ENCODE measurements at places on chromosomes 3 and 15. TPM values are rescaled to one million over a fixed set of nuclear protein-coding genes. Genes with fewer than 3 reads are reported as not detected.

DNA sequence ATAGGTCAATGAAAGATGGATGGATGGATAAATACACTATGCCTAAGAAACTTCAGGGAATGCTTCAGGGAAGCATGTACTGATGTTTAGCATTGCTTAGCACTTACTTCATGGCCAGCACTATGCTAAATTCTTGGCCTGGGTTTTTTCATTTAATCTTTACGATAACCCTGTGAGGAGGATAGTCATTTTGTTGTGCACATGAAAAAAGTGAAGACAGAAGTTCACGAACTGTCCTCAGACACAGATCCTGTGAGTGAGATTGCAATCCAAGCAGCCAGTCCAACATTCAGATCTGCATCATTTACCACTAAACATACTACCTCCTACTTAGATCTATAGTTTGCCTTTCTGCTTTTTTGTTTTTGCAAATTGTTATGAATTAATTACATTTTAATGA lies 510.8 kb upstream of the AGTR1 start:
- no peak for DNase-seq

- no peak for DNase-seq
These were observed 47.7 kb downstream of the MORC1 start for GRCh38 chr3:109070211-109070610.

GRCh38 chr3:56855856-56856512 lies 54.2 kb upstream of the ARHGEF3 start:
- peak; percentile 36 for DNase-seq

- no peak for DNase-seq
These were observed 264.2 kb downstream of the SI start for GRCh38 chr3:164814106-164814505.

GRCh38 chr3:128001576-128001975 lies 50.7 kb upstream of the SEC61A1 start:
- no peak for DNase-seq

GRCh38 chr3:44999782-45000181 lies 23.7 kb downstream of the EXOSC7 start:
- DNase-seq: no peak

- DNase-seq: no peak
These were observed 72.9 kb downstream of the AKAP13 start for GRCh38 chr15:85453144-85453872.

DNA sequence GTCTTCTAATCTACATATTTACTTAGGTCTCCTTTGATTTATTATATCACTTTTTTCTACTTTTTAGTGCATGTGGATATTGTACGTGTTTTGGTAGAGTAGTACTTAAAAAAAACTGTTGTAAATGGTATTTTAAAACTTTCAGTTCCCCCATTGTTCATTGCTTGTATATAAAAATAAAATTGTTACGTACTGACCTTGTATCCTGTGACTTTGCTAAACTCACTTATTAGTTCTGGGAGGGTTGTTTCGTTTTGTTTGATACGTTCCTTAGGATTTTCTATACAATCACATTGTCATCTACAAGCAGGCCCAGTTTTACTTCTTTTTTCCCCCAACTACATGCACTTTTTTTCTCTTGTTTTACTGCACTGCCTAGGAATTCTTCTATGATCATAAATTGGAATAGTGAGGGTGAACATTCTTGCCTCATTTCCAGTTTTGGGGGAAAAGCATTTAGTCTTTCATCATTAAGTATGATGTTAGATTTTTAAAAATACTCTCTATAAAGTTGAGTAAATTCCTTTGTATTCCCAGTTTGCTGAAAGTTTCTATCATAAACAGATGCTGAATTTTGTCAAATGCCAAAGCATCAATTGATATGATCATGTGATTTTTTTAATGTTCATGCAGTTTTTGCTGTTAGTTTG lies 33.5 kb upstream of the ACKR4 start:
- no peak for DNase-seq

DNA sequence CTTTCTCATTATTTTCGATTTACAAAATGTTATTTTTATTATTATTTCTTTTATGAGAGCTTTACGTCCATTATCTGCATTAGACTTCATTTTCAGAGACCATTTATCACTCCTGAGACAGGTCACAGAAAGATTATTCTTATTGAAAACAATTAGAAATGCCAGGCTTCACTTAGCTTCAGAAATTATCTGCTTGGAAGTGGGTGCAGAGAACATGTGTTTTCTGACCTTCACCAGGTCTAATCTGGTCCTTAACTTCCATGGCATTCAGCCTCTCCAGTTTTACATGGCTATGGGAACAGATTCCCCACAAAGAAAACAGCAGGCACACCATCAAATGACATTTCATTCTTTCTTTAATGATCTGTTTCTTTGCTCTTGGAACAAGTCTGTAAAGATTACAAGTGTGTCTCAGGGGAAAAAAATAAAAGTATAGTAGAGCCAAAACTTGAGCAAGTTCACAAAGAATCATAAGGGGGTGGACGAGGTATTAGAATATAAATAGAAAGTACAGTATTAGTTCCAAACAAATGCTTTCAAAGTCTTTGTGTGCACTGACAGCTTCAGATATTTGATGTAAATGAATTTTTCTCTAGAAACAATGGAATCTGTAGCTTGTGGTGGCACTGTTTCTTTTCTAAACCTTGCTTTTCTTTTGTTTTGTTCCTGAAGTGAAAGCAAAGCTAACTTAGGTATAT lies 294.2 kb upstream of the MEIS2 start:
- DNase-seq: no peak

- DNase-seq: no peak
These were observed 17.6 kb downstream of the TKT start for GRCh38 chr3:53238051-53238850.

- no peak for DNase-seq
These were observed 135.6 kb downstream of the KCNMB2 start for GRCh38 chr3:178671791-178672190.

- no peak for DNase-seq
These were observed 118.5 kb downstream of the IQCH start for GRCh38 chr15:67372986-67373675.

- no peak for DNase-seq
These were observed 17.4 kb upstream of the PARP6 start for GRCh38 chr15:72289597-72290325.

DNA sequence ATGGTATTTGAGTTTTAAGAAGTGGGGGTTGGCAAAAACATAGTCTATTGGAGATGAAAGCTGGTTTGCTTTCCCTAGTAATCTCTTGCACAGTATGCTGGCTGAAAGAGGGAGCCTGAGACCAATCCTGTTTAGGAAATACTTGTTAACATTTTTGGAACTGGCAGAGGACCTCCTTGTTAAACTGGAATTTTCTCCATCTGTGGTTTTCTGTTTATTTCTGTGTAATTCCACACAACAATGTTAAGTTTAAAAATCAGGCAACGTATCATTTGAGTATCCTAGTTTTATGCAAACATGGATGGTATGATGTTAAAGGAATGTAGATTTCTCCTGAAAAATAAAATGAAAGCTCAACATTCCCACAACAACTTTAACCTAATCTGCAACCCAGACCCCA lies 536.0 kb upstream of the TBL1XR1 start:
- DNase-seq: no peak

DNA sequence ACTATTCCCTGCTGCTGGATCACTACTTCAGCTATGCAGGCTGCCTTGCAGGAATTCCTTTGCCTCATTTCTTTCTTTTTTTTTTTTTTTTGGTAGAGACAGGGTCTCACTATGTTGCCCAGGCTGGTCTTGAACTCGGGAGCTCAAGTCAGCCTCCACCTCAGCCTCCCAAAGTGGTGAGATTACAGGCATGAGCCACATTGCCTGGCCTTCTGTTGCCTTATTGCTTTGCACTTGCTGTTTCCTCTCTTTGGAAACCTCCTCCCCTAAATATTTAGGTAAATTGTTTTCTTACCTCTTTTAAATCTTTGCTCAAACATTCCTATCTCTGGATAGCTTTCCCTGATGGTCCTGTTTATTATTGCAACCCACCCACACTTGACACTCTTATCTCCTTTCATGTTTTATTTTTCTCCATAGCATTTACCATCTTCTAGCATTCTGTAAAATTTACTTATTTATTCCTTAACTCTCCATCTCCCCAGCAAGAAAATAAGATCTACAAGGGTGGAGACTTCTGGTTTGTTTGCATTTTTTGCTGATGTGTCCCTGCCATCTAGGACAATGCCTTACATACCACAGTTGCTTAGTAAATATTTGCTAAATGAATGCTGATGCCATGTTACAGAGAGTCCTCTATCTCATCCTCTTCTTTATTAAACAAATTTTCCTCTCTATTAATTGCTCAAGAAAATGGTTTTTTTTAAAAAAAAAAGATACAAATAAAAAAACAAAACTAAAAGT lies 134.8 kb downstream of the P2RY1 start:
- no peak for DNase-seq

DNA sequence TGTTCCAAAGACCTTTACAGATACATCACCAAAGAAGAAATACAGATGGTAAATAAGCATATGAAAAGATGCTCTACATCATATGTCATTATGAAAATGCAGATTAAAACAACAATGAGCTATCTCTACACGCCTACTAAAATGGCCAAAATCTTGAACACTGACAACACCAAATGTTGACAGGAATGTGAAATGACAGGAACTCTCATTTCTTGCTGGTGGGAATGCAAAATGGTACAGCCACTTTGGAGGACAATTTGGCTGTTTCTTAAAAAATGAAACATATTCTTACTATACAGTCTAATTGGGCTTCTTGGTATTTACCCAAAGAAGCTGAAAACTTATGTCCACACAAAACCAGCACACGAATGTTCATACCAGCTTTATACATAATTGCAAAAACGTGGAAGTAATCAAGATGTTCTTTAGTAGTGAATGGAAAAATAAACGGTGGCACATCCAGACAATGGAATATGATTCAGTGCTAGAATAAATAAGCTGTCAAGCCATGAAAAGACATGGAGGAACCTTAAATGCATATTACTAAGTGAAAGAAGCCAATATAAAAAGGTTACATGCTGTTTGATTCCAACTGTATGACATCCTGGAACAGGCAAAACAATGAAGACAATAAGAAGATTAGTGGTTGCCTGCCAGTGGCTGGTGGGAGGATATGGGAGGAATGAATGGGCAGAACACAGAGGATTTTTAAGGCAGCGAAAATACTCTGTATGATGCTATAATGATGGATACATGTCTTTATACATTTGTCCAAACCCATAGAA lies 81.3 kb upstream of the NEDD4 start:
- DNase-seq: no peak

- DNase-seq: no peak
These were observed 88.7 kb upstream of the MRPL3 start for GRCh38 chr3:131591394-131592014.

GRCh38 chr15:100570275-100570674 lies 31.7 kb downstream of the LINS1 start:
- DNase-seq: no peak

DNA sequence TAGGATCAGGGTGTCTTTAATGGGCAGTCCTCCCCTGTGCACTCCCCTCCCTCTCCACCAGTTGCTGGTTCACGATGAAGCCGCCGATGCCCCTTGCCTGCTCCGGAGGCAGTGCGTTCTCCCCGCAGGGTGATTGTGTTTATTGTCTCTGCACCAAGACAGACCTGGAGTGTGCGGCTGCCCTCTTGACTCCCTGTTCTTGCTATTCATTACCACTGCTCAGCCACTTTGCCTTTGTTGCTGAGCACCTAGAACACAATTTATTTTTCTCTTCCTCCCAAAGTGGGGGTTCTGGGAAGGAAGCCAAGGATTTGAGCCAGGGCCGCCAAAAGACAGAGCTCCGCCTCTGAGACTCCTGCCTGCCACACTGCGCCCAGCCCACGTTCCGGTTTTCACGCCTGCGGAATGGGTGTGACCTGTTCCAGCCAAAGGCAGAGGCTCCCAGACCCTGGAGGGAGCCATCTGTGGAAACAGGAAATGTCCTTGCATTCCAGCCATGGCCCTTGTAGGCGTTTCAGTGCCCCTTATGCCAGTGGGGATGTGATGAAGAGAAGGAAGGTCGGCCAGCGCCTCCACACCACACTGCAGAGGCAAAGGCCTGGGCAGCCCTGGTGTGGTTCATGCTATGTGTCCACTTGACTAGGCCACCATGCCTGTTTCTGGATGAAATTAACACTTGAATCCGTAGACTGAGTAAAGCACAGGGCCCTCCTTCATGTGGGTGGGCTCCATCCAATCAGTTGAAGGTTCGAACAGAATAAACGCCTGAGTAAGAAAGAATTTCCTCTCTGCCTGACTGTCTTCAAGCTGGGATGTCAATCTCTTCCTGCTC lies 85.8 kb downstream of the HMG20A start:
- no peak for DNase-seq

GRCh38 chr3:108705045-108705444 lies 52.2 kb downstream of the RETNLB start:
- DNase-seq: no peak

DNA sequence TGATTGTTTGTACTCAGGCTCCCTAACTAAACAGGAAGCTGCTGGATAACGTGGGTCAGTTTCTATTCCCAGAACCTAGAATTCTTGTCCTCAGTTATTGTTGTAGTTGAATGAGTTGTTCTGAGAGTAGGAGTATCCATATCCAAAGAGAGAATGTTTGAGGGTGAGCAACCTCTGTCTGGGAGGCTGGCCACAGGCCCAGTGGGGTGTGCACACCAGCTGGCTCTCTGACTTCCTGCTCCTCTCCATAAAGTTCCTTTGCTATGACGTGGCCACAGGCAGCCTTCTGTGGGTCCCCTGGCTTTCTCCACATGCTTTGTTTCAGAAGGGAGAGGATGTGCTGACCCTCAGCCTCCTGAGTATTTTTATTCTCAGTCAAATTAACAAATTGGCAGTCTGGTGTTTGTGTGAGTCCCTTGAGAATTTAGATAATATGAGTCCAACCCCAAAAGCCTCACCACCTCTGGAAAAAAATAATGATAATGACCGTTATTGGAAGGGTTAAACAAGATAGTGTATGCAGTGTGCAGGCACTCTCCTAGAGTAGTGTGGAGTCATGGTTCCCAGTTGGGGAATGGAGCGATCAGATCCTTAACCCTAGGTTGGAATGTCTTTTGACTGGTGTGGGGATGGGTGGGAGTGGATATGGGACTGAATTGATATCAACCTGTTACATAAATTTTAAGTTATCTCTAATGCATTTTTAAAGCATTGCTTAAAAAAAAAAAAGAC lies 47.6 kb upstream of the MED12L start:
- DNase-seq: no peak

DNA sequence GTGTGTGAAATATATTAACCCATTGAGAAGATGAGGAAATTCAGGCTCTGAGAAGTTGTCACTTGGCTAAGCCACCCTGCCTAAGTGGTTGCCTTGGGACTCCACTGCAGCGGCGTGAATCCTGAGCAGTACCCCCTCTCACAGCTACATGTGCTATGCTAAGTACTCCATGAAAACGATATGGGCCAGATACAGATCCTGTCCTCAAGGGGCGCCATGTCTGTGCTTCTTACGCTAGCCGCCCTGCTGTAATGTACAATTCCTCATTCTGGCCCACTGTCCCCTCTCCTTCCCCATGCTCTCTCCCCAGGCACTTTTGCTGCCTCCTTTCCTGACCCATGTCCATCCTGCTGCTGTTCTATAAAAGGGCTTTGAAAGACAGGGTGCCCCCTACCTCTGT lies 140.3 kb downstream of the FEZF2 start:
- DNase-seq: no peak

- no peak for DNase-seq
These were observed 62.3 kb downstream of the GALK2 start for GRCh38 chr15:49232236-49232806.

The TUSC7 gene
- total RNA-seq: not detected

The BCHE gene
- total RNA-seq: not detected

The COLQ gene
- 3.6 TPM for total RNA-seq

The LRRIQ4 gene
- total RNA-seq: not detected

The MUC13 gene
- not detected for total RNA-seq

The TICRR gene
- total RNA-seq: 18.5 TPM

Measured in activated CD4-positive, alpha-beta memory T cell treated with anti-CD3 and anti-CD28 coated beads, Interleukin-2, amount 10 ng/mL, durations not matched to agents 7 days and 5 days (primary cell).